ENCODE measurements at places on chromosomes 1 and 21. TPM values are rescaled to one million over a fixed set of nuclear protein-coding genes. Genes with fewer than 3 reads are reported as not detected.

Gene ODF2L
- total RNA-seq: 39.4 TPM

Gene ZFP69
- 3.7 TPM for total RNA-seq

Gene PLA2G2F
- not detected for total RNA-seq

Gene SH3D21
- 3.9 TPM for total RNA-seq

Gene MPZ
- total RNA-seq: 0.54 TPM

Gene CHI3L2
- total RNA-seq: not detected

Gene ETV3L
- not detected for total RNA-seq

Gene MYOG
- total RNA-seq: not detected

All from endothelial cell of coronary artery (primary cell).